ENCODE measurements at places on chromosomes 1 and 21. TPM values are rescaled to one million over a fixed set of nuclear protein-coding genes. Genes with fewer than 3 reads are reported as not detected.

The ST6GALNAC5 gene
- total RNA-seq = not detected

The CYP4B1 gene
- not detected for total RNA-seq

The DIO1 gene
- not detected for total RNA-seq

The TMCO2 gene
- not detected for total RNA-seq

The AKNAD1 gene
- total RNA-seq = not detected

The MEAF6 gene
- 54.7 TPM for total RNA-seq

The ZBTB8B gene
- not detected for total RNA-seq

The RAB25 gene
- 1.8 TPM for total RNA-seq
